MM.1S (cell line): ENCODE measurements at places on chromosomes 4 and X.

GRCh38 chr4:94653095-94653649 lies 104.6 kb upstream of the BMPR1B start:
- H3K4me3 ChIP-seq: no peak overlapping the region
- DNase-seq: no peak
- no peaks in the 10 kb centered on the region for H3K27me3 ChIP-seq
- no peak overlapping the region for H3K27ac ChIP-seq

- no peak overlapping the region for H3K4me3 ChIP-seq
- H3K36me3 ChIP-seq: no peaks in the 10 kb centered on the region
- no peak overlapping the region for H3K27ac ChIP-seq
- no peaks in the 10 kb centered on the region for H3K4me1 ChIP-seq
- no peaks in the 10 kb centered on the region for H3K27me3 ChIP-seq
These were observed 34.4 kb downstream of the INTU start for GRCh38 chr4:127667116-127667515.

DNA sequence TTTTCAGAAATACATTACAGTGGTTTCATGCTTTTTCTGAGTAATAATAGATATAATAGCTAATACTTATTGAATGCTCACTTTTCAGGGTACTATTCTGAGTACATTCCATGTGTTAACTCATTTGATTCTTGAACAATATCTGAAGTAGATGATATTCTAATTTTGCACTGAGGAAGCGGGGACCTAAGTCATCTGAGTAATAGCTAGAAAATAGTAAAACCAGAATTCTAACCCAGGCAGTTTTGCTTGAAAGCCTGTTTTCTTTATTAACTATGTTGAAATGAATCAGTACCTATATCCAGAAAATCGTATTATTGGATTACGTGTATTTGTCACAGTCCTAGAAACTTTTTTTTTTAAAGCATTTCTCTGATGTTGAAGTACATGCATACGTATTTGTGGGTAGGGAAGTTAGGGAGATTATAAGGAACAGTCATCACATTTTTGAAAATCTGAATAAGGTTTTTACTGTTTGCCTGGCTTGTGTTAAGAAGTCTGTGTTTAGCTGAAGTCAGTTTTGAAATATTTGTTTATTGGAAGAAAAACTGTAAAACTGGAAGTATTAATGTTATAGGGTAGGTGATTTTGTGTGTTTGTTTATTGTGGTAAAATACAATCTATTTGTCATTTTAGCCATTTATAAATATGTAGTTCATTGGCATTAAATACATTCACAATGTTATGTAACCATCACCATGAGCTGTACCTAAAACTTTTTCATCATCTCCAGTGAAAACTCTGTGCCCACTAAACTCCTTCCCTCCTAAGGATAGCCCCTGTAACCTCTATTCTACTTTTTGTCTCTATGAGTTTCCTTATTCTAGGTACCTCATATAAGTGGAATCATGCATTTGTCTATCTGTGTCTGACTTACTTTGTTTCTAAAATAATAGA lies 55.3 kb downstream of the FIP1L1 start:
- H3K36me3 ChIP-seq: peaks cover 6% of the 10 kb centered on the region; the same call in 1 of the 2 replicates
- H3K4me1 ChIP-seq: no peaks in the 10 kb centered on the region
- no peak overlapping the region for H3K4me3 ChIP-seq
- no peak for DNase-seq
- no peak overlapping the region for H3K27ac ChIP-seq
- no peaks in the 10 kb centered on the region for H3K27me3 ChIP-seq

DNA sequence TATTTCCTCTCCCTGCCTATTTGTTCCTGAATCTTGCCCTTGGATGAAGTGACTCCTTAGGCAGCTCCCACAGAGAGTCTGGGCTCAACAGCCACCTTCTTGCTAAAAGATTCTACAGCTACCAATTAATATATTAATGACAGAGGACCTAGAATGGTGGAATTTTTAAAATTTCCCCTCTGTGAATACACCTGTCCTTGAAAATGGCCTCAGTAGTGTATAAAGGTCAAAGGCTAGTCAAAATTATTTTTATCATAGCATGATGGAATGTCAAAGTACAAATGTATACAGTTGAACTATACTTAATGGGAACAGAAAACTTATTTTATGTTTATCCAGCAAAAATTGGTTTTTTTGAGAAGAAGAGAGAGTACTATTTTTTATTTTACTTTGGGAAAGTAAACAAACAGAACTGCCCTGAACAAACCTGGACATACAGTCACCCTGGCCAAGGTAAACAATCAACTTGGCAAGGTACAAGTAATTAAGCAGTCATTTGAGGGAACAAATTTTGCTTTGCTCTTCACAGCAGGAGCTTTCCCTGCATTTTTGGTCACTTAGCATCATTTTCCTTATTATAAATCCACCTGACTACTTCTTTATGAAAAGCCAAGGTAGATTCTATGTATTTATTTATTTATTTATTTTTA lies 250.8 kb downstream of the INPP4B start:
- H3K36me3 ChIP-seq: no peaks in the 10 kb centered on the region
- H3K27me3 ChIP-seq: no peaks in the 10 kb centered on the region
- DNase-seq: no peak
- H3K27ac ChIP-seq: no peak overlapping the region
- no peak overlapping the region for H3K4me3 ChIP-seq
- H3K4me1 ChIP-seq: no peaks in the 10 kb centered on the region

DNA sequence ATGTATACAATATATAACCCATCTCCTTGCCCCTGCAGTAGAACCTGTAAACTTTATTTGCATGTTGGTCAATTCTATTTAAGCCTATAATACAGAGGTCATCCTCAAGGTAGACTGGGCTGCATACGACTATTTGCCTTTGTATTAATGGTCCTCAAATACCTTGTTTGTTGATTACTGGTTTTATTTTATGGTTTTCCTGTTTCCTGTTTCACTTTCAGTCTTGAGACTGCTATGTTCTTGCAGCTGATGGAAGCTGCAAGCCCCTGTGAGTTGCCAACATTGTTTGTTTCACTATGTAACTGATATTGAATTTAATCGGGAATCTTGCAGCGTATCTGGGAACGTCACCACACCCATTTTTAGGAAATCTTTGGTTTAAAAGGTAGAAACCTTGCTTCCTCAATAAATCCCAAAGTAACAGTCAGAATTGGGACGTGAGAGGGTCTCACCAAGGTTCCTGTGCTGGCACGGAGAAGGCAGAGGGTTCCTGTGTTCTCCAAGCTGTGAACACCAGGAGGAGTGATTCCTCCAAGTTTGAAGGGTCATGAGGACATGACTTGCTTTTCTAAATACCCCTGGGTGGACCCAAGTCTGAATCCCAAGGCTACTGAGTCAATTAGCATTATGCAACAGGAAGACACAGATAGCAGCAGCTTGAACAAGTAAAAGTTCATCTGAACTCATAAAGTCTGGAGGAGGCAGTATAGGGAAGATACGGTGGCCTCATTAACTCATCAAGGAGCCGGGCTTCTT lies 110.6 kb upstream of the PNPLA4 start:
- peak overlapping the region; percentile 56 for H3K4me3 ChIP-seq
- H3K36me3 ChIP-seq: no peaks in the 10 kb centered on the region
- peak; percentile 70 for DNase-seq
- H3K4me1 ChIP-seq: peaks cover 16% of the 10 kb centered on the region
- H3K27ac ChIP-seq: peak overlapping the region; percentile 25; the same call in 1 of the 2 replicates
- no peaks in the 10 kb centered on the region for H3K27me3 ChIP-seq

- DNase-seq: no peak
- H3K4me3 ChIP-seq: no peak overlapping the region
- no peaks in the 10 kb centered on the region for H3K36me3 ChIP-seq
- H3K27me3 ChIP-seq: no peaks in the 10 kb centered on the region
These were observed 73.3 kb downstream of the DCTD start for GRCh38 chr4:182843808-182844325.

DNA sequence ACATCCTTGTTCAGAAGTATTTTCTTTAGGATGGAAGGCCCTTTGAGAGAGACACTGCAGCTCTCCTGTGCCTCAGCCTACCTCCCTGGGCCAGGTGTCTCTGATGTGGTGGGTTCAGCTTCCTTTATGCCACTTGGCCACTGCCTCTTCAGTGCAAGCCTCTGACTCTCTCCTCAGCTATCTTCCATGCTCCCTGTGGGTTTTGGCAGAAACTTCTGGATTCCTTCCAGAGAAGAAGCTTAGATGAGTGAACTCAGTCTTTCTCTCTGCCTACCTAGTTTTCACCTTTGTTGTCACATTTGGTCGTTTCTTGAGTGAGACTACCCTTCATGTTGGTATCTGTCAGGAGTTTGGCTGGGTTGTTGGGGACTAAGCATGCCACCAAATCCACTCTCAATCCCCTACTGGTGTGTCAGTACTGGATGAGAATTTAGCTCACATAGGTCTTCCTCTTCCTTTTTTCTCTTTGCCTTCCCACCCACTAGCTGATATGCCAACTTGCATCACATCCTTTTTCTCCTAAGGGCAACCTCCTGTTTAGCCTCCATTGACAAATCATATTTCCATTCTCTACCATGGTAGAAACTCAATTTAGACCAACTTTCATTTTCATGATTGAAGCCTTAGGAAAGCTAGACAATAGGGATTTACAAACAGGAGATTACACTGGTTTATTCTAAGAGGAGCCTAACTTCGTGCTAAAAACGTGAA lies 32.0 kb downstream of the IL15 start:
- no peak for DNase-seq
- no peaks in the 10 kb centered on the region for H3K27me3 ChIP-seq
- H3K4me1 ChIP-seq: no peaks in the 10 kb centered on the region
- H3K36me3 ChIP-seq: no peaks in the 10 kb centered on the region
- H3K27ac ChIP-seq: no peak overlapping the region

DNA sequence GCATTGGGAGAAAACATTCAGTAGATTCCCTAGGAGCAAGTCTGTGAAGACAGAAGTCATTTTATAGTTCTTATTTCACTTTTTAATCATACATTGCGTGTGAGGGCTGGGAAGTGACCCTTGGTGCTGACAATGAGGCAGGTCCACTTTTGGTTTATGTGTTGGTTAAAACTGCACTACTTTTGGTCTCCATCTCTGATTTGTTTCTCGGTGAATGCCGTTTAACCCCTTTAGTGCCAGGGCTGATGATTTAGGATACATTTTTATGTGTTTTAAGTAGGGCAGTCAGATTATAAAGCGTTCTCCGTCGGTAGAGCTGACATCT lies 110.4 kb downstream of the AFF1 start:
- no peaks in the 10 kb centered on the region for H3K4me1 ChIP-seq
- no peak overlapping the region for H3K4me3 ChIP-seq
- H3K27me3 ChIP-seq: no peaks in the 10 kb centered on the region
- peaks cover 5% of the 10 kb centered on the region; the same call in 1 of the 2 replicates for H3K36me3 ChIP-seq

DNA sequence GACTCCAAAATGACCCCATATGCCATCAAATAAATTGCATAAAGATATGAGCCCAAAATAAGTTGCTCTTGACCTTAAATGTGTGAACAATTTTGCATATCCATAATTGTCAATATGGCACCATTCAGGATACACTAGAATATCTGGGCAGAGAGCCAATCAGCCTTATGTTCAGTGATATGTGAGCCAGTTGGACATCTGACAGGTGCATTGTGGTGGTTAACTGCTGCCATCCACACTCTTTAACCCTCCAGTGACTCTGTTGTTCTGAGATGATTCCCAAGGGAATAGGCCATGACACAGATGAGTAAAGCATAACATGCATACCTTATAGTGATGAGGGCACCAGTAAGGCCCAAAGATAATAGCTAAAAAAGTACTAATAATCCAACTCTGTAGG lies 500.1 kb downstream of the PCDH18 start:
- H3K4me3 ChIP-seq: no peak overlapping the region
- H3K27me3 ChIP-seq: no peaks in the 10 kb centered on the region
- DNase-seq: no peak
- H3K36me3 ChIP-seq: no peaks in the 10 kb centered on the region
- no peaks in the 10 kb centered on the region for H3K4me1 ChIP-seq

DNA sequence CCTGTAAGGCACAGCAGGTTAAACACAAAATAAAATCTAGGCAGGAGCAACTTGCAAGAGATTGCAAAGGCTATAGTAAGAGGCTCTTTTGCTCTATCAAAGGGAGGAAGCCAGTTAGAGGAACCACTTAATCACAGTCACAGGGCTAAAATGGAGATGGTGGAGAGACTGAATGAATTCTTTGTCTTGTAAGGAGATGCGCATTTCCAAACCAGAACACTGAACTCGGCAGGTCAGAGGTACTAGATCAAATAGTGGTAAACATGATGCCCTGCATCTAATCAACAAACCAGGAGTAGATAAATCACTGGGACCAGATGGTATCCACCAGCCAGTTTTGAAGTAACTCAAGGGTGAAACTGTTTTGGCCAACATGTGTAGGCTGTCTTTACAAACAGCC lies 55.8 kb downstream of the GPC4 start:
- no peaks in the 10 kb centered on the region for H3K27me3 ChIP-seq
- no peaks in the 10 kb centered on the region for H3K36me3 ChIP-seq
- H3K4me3 ChIP-seq: no peak overlapping the region
- H3K27ac ChIP-seq: no peak overlapping the region
- DNase-seq: no peak

GRCh38 chrX:18725310-18725943 lies 18.0 kb downstream of the PPEF1 start:
- H3K4me3 ChIP-seq: no peak overlapping the region
- no peak overlapping the region for H3K27ac ChIP-seq
- H3K4me1 ChIP-seq: no peaks in the 10 kb centered on the region
- no peaks in the 10 kb centered on the region for H3K27me3 ChIP-seq
- DNase-seq: no peak

DNA sequence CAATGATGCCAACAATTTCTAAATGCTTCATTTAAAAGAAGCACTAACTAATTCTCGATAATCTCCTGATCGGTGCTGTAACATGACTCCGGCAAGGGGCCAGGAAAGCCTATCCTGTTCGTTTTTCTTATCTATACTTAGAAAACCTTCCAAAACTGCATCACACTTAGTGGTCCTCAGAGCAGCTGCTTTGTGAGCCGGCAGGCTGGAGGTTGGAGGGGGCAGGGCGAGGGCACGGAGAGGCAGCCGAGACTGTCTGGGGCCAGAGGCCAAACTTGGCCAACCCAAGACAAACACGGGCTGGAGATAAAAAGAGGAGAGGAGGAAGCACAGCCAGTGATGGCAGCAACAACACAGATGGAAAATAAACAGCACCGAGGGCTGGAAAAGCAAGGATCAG lies 455.7 kb downstream of the BCOR start:
- H3K4me1 ChIP-seq: peaks cover 8% of the 10 kb centered on the region; the same call in 1 of the 2 replicates
- no peak overlapping the region for H3K27ac ChIP-seq
- H3K36me3 ChIP-seq: no peaks in the 10 kb centered on the region
- no peaks in the 10 kb centered on the region for H3K27me3 ChIP-seq
- no peak for DNase-seq

- no peaks in the 10 kb centered on the region for H3K36me3 ChIP-seq
- no peaks in the 10 kb centered on the region for H3K27me3 ChIP-seq
- H3K27ac ChIP-seq: no peak overlapping the region
- 0 out of 2 replicates have a peak, but pooled peaks cover 3% of the 10 kb centered on the region for H3K4me1 ChIP-seq
- no peak overlapping the region for H3K4me3 ChIP-seq
These were observed 143.4 kb downstream of the CPEB2 start for GRCh38 chr4:15145709-15146108.

GRCh38 chrX:53374923-53375322 lies 47.5 kb downstream of the SMC1A start:
- no peaks in the 10 kb centered on the region; the same call in 1 of the 2 replicates for H3K36me3 ChIP-seq
- DNase-seq: no peak
- no peak overlapping the region for H3K27ac ChIP-seq
- no peak overlapping the region for H3K4me3 ChIP-seq

DNA sequence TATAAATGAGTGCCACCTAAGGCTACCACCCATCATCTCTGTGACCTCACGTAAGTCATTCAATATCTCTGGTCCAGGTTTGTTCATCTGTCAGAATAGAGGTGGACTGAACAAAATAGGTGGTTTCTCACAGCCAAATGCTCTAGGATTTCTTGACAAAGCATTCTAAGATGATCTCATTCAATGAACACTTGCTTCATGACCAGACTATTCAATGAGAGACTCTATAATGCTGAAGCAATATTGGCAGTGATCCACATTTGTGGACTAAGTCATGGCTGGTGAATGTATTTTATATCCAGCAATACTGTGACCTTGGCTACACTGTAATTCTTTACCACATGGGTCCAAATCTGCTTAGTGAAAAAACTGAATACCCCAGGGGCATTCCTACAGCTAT lies 37.9 kb downstream of the LDB2 start:
- DNase-seq: no peak
- no peaks in the 10 kb centered on the region for H3K36me3 ChIP-seq
- no peaks in the 10 kb centered on the region for H3K4me1 ChIP-seq
